ENCODE measurements at places on chromosomes 5 and 9.

- no peak for ATAC-seq
These were observed 180.7 kb downstream of the AP3B1 start for GRCh38 chr5:78113689-78114264.

- peak; percentile 77 for ATAC-seq
These were observed 220.3 kb downstream of the NR3C1 start for GRCh38 chr5:143182901-143183820.

GRCh38 chr9:99253772-99254431, 31.8 kb downstream of the SEC61B start:
- ATAC-seq = peak; percentile 83

GRCh38 chr9:78612091-78612490, 315.2 kb downstream of the PSAT1 start:
- ATAC-seq = no peak

- no peak for ATAC-seq
These were observed 31.9 kb downstream of the PALM2AKAP2 start for GRCh38 chr9:109811876-109812275.

DNA sequence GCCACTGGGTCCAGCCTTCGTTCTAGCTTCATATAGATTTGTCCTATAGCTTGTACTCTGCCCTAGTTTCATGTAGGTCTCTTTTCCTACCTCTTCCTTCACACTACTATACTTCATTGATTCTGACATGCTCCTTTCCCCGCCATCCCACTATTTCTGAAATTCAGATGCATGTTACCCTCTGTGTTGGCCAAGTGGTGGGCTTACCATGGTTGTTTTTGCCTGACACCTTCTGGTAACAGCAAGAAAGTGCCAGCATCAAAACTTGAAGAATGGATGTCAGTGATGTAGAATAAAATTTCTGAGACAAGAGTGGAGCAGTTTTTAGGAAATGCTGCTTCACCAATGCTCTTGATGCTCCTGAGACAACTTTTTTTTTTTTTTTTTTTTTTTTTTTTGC, 19.5 kb upstream of the SERINC5 start:
- ATAC-seq = no peak

- ATAC-seq = no peak
These were observed 108.4 kb upstream of the ELAVL2 start for GRCh38 chr9:23934291-23934906.

DNA sequence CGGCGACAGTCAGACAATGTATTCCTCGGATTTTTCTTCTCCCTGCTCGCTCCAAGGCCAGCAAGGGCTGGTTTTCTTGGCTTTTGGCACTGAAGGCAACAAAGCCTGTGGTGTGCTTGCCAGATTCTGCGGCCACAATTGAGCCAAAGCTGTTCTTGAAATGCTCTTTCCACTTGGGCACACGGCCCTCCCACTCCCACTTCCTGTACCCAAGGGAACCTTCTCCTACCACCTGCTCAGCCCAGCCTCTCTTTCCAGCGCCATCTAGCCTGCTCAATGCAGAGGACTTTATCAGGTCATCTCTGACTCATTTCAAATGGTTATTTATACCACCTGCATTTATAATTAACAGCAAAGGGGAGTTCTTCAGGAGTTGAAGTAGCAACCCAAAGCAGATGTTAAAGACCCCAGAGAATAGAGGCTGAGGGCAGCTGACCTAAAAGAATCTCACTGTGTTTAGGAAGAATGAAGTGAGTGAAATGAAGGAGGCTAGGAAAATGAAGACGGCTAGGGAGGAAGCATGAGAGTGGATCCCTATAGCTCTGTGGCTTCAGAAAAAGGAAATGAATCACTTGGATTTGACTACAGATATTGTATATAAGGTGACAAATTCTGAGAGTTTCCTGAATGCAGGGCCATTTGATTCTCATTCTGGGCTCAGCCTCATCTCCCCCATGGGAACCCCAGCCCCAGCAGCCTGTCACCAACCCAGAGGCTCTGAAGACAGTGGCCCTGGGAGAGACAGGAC, 439.0 kb downstream of the ENC1 start:
- no peak for ATAC-seq

- no peak for ATAC-seq
These were observed 7.3 kb downstream of the SRFBP1 start for GRCh38 chr5:121968910-121969607.

DNA sequence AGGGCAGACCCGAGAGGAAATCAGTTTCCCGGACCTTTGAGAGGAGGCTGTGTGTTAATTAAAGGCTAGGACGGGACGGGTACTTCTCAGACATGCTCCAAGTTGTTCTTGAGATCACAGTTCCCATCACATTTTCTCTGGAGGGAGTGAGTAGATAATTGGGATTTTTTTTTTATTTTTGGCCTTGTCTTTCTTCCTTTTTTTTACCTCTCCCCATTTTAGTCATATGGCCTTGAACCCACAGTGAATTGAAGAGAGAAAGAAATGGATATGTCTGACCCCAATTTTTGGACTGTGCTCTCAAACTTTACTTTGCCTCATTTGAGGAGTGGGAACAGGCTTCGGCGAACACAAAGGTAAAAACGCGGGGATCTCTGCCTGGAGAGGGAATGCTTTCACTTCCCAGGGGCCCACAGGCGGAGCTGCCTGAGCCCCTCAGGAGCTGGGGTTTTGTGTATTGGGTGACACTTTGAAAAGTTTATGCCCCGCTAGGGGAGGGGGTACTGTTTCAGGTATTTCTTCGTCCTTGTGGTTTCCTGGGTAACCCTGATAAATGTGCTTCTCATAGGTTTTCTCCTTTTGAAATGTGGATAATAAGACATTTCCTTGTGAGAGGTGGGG, 191.8 kb downstream of the CD180 start:
- no peak for ATAC-seq

GRCh38 chr9:22481566-22481965, 34.9 kb downstream of the DMRTA1 start:
- ATAC-seq = no peak

Measured in activated CD4-positive, CD25-positive, alpha-beta regulatory T cell treated with anti-CD3 and anti-CD28 coated beads, Interleukin-2, amount 50 U/mL, for 24 hours (primary cell).